ENCODE measurements at places on chromosomes 4 and X. TPM values are rescaled to one million over a fixed set of nuclear protein-coding genes. Genes with fewer than 3 reads are reported as not detected.

GRCh38 chr4:16938512-16939040 lies 40.1 kb upstream of the LDB2 start:
- DNase-seq = no peak

The ELF4 gene
- 11.7 TPM for polyA plus RNA-seq

The ODAM gene
- 1.8 TPM for polyA plus RNA-seq

- DNase-seq = no peak
Observed at GRCh38 chr4:157739242-157739641, 433.6 kb downstream of the GASK1B start.

The DCAF8L1 gene
- not detected for polyA plus RNA-seq

DNA sequence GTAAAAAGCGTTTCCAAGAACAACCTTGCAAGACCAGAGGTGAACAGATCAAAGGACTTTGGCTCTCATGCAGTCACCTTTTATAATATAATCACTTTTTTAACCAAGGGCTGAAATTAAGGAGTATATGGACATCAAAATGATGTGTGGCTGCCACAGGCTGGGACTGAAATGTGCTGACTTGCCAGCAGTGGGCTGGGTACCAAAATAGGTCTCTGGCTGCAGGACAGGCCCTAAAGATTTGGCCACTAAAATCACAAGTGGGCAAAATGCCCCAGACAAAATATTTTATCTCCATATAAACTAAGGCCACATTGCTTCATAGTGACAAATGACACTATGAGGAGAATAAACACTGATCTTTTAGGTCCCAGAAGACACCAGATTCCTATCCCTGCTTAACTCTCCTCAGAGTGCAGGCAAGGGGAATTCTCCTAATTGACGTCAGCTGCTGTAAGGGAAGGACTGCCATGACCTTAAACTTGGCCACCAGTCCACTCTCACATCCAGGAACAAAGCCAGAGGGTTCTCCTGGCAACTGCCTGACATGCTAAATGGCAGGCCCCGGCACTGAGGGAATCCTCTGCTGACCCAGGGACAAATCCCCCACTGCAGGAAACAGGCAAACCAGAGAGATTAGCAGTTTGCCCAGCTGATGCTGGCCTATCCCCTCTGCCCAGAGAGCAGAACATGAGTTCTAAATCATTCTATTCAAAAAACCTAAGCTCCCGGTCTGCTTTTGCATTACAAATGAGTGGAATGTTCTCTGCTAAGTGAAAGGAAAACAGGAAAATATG lies 155.8 kb downstream of the PPP3CA start:
- DNase-seq = no peak

DNA sequence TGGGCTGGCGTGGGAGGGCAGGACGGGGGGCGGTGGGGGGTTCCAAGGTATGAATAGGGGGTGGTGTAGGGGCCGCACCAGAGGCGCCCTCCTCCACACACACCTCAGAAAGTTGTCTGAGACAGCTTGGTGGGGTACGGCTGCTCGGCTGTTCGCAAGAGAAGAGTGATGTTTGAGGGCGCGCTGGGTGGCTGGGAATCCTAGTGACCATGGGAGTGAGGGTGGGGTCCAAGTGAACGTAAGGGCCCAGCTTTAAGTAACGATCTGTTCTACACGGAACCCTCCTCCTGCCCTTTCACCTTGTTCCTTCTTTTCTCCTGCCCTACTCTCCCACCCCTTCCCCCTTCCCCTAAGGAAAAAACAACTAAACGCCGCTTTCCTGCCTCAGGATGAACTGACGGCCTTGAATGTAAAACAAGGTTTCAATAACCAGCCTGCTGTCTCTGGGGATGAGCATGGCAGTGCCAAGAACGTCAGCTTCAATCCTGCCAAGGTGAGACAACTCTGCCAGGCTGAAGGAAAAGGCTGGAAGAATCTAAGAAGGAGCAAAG lies 664 bp downstream of the MED12 start:
- DNase-seq = no peak

The TSPAN7 gene
- 37.9 TPM for polyA plus RNA-seq

DNA sequence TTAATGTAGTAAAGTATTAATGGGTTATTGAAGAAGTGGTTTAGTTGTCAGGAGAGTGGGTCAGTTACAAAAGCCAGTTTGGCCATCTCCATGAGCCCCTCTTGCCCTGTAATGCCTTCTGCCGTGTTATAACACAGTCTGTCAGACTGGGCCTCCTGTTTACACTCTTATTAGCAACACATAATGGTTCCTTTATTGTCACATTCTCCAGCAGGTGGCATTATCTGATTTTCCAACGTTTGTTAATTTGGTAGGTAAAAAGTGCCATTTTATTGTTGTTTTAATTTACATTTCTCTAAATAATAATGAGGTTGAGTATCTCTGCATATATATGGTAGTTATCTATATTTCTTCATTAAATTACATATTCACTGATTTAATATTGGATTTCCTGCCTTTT lies 560.8 kb downstream of the FGF13 start:
- no peak for DNase-seq

The SSX1 gene
- not detected for polyA plus RNA-seq

The ATXN3L gene
- polyA plus RNA-seq = not detected

All from left kidney (tissue), 8 donors.